Stimulated activated CD8-positive, alpha-beta memory T cell treated with anti-CD3 and anti-CD28 coated beads, Interleukin-4, amount 100 ng/mL, for 1 hour (primary cell): ENCODE measurements at places on chromosomes 12 and 14.

DNA sequence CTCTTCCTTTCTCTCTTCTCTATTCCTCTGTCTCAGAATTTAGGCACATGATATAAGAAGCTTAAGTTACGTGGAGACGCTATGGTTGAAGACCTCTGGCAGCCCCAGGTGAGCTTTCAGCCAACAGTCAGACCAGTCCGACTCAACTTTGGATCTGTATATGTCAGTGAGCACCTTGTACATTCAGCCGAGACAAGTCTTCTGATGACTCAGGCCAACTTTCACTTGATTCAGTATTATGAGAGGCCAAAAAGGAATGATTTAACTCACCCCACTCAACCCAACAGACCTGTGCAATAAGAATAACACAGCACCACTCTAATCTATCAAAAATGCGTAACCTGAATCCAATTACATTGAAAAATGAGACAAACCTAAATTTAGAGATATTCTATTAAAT is 47.5 kb upstream of the FOXG1 start:
- no peak for DNase-seq

- no peak for DNase-seq
Observed at GRCh38 chr12:130181211-130181610, 18.9 kb downstream of the FZD10 start.

DNA sequence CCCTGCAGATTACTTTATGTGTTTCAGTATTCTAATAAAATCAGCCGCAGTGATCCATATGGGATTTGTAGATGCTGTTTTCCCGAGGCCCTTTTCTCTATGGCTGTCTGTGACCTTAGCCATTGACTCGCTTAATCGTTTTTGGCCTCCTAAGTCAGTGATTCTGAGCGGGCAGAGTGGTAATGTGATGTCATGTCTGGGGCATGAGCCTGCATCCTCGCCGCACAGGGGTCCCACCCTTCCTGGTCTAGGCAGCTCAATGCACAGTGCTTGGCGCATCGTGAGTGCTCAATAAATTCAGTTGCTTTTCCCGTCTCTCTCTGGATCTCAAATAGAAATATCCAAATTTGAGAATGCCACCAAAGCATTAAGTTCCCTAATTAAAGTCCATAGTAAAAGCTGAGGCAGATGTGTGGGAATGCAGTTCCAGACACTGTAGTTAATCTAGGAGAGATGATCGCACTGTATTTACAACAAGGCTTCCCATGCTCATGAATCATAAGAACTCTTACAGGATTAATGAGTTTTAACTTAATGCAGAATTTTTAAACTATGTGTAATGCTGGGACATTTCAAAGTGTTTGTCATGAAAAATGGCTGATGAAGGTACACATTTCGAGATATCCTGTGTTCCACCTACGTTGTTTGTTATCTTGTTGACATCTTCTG is 29.3 kb downstream of the HMGA2 start:
- no peak for DNase-seq

DNA sequence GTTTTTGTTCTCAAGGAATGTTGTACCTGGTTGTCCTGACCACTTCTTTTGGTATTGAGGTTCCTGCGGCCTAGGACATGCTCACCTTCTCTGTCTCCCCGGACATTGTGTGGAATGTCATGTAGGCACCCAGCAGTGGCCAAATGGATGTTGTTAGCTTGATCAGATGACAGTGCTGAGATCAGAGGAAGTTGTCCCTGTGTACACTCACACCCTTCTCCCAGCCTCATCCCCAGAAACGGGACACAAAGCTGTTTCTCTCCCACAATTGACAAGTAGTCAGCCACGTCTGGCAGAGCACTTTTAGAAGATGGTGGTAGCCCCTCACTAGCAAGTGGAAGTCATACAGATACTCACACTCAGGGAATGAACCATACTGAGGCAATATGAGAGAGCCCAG is 3.0 kb downstream of the PLEKHH1 start:
- DNase-seq, result no peak

DNA sequence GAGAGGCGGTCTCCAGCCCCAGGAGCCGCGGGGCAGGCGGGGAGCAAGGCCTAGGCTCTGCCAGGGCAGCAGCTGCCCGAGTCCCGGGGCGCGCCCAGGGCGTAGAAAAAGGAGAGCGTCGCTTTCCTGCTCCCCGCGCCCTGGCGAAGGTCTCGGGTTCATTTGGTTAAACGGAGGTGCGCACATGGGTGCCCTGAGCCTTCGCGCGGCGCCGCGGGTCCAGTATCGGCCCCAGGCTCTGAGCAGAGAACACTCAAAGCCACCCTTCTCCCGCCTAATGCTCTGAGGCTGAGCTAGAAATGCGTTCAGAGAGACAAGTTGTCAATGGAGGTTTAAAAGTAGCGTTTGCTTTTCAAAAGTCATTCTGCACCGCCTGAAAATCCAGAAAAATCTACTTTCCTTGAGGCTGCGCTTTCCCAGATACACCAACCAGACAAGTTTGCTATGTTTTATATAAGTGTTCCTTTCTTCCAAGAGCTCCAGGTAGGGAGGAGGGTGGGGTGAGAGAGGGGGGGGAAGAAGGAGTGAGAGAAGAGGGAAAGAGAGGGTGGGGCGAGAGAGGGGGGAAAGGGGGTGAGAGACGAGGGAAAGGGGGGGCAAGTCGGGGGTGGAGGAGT is 1.5 kb downstream of the TMEM132C start:
- DNase-seq, result no peak

DNA sequence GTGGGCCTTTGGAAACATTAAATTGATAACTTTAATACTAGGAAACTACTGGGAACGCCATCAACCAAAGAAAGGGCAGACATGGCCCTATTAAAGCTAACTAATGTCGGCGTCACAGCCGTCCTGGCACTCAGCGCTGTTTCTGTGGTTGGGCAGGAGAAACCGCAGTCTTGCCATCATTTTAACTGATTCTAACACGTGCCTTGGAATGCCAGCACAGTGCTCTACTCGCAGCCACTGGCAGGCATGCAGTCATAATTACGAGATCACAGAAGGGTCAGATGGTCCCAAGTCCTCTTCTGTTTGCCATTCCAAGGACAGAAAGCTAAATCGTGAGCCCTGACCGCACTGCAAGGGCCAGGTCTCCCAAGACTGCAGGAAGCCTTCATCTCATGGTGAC is 75.2 kb downstream of the RIMBP2 start:
- DNase-seq, result no peak

DNA sequence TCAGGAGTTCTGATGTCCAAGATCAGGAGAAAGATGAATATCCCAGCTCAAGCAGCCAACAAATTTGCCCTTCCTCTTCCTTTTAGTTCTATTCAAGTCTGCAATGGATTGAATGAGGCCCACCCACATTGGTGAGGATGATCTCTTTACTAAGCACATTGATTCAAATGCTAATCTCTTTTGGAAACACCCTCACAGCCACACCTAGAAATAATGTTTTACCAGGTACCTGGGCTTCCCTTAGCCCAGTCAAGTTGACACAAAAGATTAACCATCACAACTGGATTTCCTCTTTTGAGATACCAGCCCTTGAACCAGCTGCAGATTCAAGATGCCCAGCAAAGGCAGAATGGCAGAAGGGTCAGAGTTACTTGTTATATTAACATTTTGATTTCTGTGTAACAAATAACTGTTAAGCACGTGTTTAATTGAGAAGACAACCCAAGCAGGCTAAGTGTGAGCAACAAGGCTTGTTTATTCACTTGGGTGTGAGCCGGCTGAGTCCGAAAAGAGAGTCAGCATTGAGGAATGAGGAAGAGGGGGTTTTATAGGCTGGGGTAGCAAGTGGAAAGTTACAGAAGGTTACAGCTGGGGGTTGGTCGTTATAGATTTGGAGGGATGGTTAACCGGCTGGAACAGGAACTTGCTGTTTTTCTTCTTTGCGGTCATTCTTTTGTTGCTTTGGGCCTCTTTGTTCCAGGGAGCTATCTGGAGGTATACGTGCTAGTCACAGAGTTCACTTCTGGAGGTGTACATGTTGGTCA is 180.3 kb downstream of the EMP1 start:
- no peak for DNase-seq

GRCh38 chr12:109261939-109262338 is 47.1 kb downstream of the FOXN4 start:
- DNase-seq, result no peak

- DNase-seq, result no peak
Observed at GRCh38 chr12:69042970-69043369, 110.0 kb upstream of the CPM start.

DNA sequence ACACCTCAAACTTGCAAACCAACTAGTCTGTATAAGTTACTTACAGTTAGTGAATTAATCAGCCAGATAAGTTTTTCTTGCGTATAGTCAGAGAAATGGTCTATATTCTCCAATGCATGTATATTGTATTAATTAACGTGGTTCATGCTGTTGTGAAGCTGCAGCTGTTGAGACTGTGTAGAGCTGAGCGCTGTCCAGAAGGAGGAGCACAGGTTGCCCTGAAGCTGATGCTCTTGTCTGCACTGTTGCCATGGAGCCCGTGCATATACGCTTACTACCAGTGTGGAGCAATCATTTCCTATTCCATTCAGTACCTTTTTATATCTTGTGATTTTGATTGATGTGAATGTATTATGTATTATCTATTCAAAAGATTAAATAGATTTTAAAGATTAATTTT is 74.3 kb upstream of the ARID2 start:
- peak; percentile 22 for DNase-seq
